ENCODE measurements at places on chromosomes 2 and 18. TPM values are rescaled to one million over a fixed set of nuclear protein-coding genes. Genes with fewer than 3 reads are reported as not detected.

Gene DNER
- 0.02 TPM for polyA plus RNA-seq

- DNase-seq, result no peak
Observed at GRCh38 chr2:135840601-135841000, 3.6 kb upstream of the LCT start.

GRCh38 chr2:110105608-110106467, 9.8 kb downstream of the MALL start:
- peak; percentile 33 for DNase-seq

Gene NFE2L2
- 128 TPM for polyA plus RNA-seq

- no peak for DNase-seq
Observed at GRCh38 chr2:20677301-20678085, 10.5 kb downstream of the GDF7 start.
